ENCODE measurements at places on chromosomes 13 and 19.

DNA sequence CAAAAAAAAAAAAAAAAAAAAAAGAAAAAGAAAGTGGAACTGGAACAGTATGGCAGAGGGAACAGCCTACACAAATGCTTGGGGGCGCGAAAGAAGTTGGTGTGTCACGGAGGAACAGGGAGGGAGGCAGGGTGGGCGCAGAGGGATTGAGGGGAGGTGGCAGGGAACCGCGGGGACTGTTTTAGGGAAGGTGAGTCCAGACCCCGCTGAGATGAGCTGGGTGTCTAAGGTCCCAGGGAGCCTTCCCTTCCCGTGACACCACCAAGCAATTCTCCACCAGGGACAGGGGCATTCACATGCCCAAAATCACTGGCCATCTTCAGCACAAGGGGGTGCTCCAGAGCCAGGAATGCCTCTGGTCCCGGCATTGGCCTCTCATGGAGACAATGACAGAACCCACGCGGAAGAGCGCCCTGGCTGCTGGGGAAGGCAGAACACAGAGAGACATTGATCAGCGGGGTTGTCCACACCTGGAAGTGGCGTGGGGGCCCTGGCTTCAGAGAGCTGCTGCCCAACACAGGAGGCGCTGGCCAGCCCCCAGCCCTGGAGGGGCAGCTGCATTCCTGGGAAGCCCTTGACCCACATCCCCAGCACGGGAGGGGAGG, 6.9 kb downstream of the PEAK3 start:
- DNase-seq: no peak

DNA sequence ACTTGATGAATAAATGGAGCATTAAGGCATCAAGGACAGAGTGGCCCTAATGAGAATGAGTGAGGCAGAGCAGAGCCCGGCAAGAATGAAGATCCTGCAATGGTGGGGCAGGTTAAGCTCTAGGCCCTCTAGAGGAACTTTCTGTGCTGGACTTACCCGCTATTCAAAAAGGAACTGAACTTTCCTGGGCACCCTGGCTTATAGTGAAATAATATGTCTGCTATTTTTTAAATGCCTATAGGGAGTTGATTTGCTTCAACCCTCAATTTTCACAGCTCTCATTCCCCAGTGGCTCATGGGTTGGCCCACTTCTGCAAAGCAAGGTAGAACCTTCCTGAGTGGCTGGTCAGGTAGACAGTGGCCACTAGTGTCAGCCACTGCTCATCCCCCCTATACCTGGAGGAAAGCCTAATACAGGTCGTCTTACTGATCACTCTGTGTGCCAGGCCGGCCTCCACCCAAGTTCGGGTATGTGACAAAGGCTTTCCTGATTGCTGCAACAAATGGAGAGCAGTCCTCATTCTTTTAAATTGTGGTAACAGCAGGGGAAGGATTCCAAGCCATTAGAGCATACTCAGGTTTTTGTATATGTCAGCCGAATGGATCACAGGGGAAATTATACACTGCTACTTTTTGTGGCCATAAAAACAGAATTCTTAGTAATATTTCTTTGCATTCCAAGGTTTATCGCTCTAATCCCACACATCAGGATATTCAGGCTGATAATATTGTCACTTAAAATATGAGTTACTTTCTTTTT, 103.0 kb downstream of the KL start:
- no peak for DNase-seq

DNA sequence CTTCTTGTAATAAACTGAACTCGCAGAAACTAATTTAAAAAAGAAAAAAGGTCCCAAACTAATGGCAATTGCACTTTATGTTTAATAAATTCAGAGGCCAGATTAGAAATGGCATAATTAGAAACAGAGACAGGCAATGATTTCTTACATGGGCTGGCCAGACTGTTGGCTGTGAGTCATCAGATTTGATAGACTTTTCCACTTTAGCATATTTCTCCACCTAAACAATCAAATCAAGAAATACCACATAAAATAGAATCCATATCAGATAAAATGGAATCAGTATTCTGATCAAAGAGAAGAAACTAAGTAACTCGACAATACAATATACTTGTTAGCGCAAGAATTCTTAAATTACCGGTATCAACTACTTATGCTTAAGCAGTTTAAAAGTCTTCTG, 29.0 kb downstream of the EXOSC8 start:
- DNase-seq: no peak

- DNase-seq: no peak
Observed at GRCh38 chr19:35305181-35305580, 13.2 kb downstream of the MAG start.

DNA sequence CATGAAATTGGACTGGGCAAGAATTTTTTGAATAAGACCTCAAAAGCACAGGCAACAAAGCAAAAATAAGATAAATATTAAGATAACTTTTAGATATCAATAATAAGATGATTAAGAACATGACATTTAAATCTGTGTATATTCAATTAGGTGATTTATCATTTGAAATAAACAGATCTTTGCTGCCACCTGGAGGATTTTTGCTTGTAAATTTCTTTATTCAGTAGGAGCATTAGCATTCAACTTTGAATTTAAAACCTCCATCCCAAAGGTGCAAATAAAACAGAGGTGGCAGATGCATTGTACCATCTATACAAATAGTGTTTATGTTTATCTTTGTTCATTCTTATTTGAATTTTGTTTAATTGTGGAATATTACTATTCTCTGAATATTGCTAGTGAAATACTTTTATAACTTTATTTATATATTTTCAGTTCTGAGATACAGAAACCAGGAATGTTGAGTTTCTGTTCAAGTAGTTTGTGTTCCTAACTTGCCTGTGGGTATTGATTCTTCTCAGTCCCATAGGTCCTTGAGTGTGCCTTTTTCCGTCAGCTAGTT, 20.9 kb downstream of the COG6 start:
- DNase-seq: no peak

GRCh38 chr13:57063007-57063406, 77.7 kb upstream of the PRR20A start:
- DNase-seq: no peak

- DNase-seq: no peak
Observed at GRCh38 chr13:110161112-110161882, 145.7 kb downstream of the COL4A1 start.

DNA sequence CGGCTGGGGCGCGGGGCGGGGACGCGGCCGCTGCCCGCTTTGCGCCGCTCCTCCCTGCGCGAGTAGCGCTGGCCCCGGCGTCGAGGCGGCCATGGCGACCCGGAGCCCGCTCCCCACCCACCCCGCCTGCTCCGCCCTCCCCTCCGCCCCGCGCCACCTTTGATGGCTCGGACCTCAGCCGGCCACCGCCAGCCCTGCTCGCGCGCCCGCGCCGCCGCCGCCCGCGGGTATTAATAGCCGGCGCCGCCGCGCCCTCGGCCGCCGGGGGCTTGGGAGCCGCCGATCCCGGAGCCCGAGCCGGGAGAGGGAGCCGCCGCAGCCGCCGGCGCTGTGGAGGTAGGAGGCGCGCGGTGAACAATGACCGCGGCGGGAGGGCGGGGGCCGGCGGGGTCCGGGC, 261 bp downstream of the FARP1 start:
- no peak for DNase-seq

DNA sequence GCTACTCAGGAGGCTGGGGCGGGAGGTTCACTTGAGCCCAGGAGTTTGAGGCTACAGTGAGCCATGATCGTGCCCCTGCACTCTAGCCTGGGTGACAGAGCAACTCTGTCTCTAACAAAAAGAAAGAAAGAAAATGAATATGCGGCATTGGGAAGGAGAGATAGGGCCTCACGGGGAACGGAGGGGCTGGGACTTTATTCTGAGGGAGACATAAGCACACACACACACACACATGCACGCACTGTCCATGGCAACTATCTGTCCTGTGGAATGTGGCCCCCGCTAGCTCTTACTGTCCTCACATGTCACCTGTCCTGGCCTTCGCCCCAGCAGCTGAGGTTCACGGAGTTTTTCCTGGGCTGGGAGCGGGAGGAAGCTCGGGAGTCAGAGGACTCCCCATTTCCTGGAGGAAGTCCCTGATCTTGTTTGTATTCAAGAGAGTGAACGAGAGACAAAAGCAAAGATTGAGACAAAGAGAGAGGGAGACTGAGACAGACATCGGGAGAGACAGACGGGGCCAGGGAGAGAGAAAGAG, 654 bp downstream of the STAP2 start:
- no peak for DNase-seq

- DNase-seq: no peak
Observed at GRCh38 chr13:21511849-21512248, 52.7 kb upstream of the ZDHHC20 start.

DNA sequence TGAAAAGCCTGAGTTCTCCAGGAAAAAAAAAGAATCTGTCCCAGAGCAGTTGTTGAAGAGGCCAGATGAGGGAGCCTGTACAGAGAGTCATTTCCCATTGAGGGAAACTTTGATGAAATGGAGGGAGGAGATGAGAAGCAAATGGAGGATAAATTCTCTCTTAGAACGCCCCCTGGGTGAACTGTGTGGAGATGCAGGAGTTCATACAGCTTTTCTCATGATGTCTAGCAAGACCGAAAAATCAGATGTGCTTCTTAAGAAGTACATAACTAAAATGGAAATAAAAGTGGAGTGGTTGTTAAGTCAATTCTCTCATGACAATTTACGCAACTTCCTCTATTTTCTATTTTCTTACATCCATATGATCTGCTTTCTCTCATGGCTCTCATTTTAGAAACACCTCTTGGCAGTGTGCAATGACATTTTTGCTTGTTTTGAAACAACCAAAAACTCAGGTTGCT, 1263.1 kb downstream of the PCDH9 start:
- no peak for DNase-seq

- DNase-seq: no peak
Observed at GRCh38 chr13:73991884-73992283, 142.3 kb downstream of the KLF12 start.

- DNase-seq: no peak
Observed at GRCh38 chr13:44244288-44244687, 129.3 kb upstream of the SERP2 start.

DNA sequence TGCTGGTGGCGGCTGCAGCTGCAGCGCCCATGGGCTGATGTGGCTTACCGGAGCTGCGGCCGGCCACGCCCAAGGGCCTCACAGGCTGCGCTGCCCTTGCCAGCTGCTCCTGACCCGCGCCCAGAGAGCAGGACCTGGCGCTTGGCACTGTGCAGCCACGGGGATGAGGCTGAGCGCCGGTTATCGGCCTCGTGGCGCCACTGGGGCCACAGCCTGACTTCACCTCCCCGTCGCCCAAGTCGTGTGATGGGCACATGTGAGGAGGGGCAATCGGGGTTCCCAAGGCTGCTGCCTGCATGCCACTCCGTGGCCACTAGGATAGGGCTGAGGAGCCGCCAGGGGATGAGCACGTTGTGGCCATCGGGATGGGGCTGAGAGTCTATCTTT, 77.2 kb upstream of the PABPC3 start:
- DNase-seq: no peak

DNA sequence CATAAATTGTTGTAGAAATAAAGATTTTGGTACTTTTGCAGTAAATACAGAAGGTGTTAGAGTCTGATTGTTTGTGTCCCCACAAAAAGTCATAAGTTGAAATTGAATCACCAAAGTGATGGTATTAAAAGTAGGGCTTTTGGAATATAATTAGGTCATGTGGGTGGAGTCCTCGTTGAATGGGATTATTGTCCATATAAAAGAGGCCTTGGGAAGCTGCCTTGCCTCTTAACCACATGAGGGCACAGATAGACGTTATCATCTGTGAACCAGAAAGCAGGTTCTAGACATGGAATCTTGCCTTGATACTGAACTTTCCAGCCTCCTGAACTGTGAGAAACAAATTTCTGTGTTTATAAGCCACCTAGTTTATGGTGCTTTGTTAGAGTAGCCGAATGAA, 186.8 kb downstream of the PRR20E start:
- no peak for DNase-seq

GRCh38 chr13:109870696-109871370, 84.5 kb upstream of the IRS2 start:
- DNase-seq: no peak

- no peak for DNase-seq
Observed at GRCh38 chr13:32726374-32727037, 140.3 kb downstream of the PDS5B start.

DNA sequence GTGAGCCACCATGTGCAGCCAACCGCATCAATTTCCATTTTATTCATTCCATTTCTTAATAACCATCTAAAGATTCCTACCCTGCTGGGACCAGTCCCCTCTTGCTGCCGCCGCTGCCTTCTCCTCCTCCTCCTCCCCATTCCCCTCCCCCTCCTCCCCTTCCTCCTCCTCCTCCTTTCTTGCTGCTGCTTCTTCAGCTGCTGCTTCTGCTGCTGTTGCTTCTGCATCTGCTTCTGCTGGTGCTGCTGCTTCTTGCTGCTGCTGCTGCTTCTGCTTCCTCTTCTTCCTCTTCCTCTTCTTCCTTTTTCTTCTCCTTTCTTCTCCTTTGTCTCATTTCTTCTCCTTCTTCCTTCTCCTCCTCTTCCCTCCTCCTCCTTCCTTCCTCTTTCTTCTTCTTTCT, 20.0 kb upstream of the SPRYD7 start:
- DNase-seq: no peak

DNA sequence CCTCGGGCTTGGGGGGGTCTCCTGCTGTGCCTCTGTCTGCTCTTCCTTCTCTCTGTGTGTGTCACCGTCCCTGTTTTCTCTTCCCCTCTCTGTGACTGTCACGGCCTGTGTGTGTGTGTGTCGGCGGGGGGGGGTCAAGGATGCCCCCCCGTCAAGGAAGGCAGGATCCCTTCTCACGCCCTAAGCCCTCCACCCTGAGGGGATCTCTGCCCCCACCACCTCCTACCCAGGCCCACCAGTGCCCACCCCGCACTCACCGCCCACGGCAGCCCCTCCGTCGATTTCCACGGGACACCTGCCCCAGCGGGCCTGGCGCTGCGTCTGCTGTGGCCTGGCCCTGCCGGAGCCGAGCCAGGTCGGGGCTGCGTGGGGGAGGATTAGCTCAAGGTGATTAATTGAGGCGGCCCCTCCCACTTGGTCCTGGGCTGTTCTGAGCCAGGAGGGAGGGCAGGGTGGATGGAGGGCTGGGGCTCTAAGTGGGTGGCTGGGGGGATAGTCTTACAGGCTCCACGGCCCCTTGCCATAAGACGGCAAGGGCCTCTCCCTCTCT, at the start of gene RAX2:
RAX2 (minus strand) TSS at position 323 of the 550 bp plus-strand sequence. CDS start 486 bp downstream, outside the sequence.
- DNase-seq: no peak

DNA sequence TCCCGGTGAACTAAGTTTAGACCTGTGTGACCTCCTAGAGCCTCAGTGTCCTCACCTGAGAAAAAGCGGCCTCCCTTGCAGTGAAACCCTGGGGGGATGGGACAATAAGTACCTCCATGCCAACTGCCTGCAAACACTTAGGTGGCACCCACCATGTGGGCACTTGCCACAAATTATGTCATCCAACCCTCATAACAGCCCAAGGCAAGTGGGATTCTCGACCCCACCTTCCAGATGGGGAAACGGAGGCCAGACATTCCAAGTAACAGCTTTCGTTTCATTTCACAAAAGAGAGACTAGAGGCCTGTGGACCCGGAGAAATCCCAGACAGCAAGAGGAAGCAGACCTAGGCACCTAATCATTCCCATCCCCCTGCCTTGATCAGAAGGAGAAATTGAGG, 6.9 kb downstream of the REX1BD start:
- no peak for DNase-seq

DNA sequence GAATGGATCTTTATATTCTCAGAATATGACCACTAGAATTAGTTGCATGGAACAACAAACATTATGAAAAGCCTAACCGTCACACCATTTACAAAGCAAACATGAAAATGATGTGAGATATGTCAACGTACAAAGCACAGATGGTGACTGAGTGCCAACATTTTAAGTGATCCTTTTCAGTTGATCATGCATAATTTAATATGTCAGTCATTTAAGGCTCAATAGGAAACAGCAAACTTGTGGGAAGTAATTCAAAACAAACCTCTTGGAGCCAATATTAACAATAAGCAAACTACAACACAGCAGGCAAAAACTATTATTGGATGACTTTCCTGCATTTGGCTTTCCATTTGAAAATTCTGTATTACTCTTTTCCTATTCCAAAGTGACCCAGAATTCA, 277.6 kb downstream of the SLITRK6 start:
- DNase-seq: no peak
